ENCODE measurements at places on chromosomes 6 and 20. TPM values are rescaled to one million over a fixed set of nuclear protein-coding genes. Genes with fewer than 3 reads are reported as not detected.

GID8 gene
- 32.4 TPM for total RNA-seq

NRM gene
- 4.0 TPM for total RNA-seq

HSD17B8 gene
- 8.9 TPM for total RNA-seq

LSM14B gene
- 54.5 TPM for total RNA-seq

SNX9 gene
- 71.4 TPM for total RNA-seq

GPX5 gene
- not detected for total RNA-seq

SRC gene
- 17.7 TPM for total RNA-seq

AGPAT1 gene
- 15.7 TPM for total RNA-seq

OR2B6 gene
- total RNA-seq: not detected

SEL1L2 gene
- not detected for total RNA-seq

BLOC1S5 gene
- 18.9 TPM for total RNA-seq

SPATS1 gene
- not detected for total RNA-seq

SIRPB1 gene
- 0.25 TPM for total RNA-seq

RPL7L1 gene
- 116 TPM for total RNA-seq

CRISP2 gene
- not detected for total RNA-seq

All from uterine smooth muscle cell (primary cell).